Fibroblast of the aortic adventitia (primary cell): ENCODE measurements at places on chromosomes 4 and X.

GRCh38 chr4:153789741-153790499 lies 1.0 kb upstream of the SFRP2 start:
- DNase-seq: peak; percentile 30

DNA sequence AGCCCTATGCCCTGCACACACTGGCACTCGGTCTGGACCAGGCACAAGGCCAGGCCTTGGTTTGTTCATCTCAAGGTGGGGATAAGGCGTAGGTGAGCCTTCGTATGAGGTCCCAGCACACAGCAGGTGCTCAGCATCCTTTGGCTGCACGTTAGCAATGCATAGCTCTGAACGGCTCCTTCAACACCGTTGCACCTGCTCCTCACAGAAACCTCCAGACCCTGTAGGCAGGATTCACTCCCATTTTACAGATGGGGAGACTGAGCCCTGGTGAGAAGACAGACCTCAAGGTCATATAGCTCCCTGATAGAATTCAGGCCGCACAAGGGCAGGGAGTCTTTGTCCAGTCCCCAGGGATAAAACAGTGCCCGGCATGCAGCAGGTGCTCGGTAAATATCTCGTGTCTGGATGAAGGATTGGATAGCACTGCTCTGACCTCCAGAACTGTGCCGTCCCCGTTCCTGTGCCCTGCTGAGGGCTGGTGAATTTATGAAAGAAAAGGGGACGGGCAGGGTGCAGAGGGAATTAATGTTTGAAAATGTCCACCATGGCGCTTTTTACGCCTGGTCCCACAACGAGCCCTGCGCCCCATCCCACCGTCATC lies 2.4 kb downstream of the PPP2R2C start:
- no peak for DNase-seq

- no peak for DNase-seq
Measured at GRCh38 chrX:106177106-106177981, 9.2 kb downstream of the PWWP3B start.

DNA sequence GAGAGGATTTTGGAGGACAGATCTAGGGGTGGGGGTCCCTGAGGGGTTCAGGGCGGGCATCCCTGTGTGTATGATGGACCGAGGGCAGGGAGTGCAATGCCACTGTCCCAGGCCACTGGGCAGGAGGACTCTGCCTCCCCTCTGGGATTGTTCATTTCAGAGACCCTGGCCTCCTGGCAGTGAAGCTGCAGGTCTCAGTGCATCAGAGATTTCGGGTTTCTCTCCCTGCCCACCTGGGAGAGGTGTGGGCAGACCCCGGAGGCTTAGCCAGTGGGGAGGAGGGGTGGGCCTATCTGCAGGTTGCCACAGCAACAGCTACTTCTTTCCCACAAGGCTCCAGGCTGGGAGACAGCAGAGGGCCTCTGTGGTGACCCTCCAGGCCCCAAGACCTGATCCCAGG lies 80.1 kb upstream of the LRPAP1 start:
- no peak for DNase-seq

DNA sequence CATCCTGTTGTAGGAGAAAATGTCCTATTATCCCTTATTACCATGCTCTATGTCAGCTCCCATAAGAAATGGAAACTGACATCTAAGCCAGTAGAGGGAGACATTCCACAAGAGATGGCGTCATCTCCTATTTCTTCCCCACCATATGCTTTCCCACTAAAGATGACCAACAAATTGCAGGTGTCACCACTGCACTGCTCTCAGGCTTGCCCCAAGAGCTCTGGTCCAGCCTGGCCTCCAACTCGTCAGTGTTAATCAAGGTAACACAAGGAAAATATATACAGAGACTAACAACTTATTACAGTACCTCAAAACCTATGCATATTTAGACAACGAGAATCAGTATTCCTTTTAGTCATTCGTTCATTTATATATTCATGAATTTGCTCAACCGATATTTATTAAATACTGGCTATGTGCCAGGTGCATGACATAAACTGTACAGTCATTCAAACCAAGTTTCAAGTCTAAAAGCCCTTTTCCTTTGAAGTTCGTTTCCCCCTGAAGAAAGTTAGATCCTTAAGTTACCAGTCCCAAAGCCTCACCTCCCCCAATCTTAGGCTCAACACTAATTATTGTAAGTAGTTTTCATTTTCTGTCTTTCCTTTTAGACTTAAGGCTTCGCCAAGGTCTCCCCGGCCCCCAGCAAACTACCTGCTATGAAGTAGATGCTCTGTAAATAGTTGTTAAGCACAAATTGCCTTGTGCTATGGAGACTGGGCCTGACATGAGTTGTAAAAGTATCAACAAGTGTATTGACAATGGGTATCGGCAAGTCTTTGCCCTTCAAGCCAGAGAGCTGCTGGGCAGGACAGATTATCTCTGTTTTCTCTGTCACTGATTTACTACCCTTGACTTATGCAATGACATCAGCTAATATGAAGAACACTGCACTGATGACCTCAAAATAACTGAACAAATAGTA lies 3.1 kb upstream of the FGB start:
- peak; percentile 65 for DNase-seq

DNA sequence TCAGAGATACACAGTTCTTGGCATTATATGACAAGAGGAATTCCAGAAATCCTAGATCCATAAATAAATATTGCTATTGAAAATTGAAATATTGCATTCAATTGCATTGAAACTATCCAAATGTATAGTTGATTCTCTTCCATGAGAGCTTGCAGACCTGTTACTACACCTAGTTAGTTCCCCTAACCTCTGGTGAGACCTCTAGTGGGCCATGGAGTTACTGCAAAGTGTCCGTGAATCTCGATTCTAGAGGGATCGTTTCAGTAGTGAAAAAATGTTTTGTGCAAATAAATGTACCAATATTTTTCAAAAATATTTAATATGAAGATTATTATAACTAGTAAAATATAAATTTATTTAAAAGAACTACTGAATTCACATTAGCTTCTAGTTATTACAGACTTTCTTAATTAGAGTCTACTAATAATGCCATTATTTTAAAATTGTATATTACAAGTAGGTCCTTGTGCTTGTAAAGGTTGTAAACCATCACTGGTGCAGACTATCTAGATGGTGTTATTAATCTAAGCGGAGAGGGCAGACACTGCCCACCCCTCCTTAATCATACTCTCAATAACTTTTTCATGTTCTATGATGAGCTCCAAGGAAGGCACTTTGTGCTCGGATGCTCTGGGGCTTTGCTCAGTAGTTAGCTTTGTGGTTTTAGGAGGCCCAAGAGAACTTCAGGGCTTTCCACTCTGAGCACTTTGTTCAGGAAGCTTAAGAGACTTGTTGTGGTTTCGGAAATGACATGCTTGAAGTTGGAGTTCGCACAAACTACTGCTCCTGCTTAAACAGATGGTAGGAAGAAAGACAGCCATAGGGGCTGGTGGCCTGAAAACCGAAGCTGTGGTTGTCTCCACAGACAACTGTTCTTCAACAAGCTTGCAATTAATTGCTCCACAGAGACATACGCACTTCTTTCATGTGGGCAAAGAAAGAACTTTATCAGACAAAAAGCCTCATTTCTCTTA lies 42.8 kb downstream of the IL21 start:
- peak; percentile 53 for DNase-seq
